Activated T-cell treated with anti-CD3 and anti-CD28 coated beads for 4 hours (primary cell): ENCODE measurements at places on chromosomes 2 and 18.

DNA sequence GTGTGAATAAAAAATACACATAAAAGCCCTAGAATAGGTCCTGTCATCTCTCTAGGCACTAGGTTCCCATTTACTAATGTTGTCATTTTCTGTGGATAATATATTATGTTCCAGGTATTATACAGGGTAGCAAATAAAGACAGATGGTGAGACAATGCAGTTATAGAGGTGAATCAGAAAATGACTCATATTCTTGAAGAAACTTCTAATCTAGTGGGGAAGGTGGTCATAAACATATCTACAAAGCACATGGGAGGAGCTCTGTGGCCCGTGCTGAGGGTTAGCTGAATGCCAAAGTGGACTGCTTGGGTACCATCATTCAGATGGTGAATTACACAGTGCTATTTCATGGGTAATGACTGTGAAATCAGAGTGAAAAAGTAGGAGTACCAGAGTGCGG, 700.9 kb downstream of the ERBB4 start:
- no peak for DNase-seq

- no peak for DNase-seq
Observed at GRCh38 chr2:109450574-109451273, 163.0 kb downstream of the SEPTIN10 start.

- DNase-seq, result no peak
Observed at GRCh38 chr2:68231061-68231372, 21.3 kb downstream of the PPP3R1 start.

DNA sequence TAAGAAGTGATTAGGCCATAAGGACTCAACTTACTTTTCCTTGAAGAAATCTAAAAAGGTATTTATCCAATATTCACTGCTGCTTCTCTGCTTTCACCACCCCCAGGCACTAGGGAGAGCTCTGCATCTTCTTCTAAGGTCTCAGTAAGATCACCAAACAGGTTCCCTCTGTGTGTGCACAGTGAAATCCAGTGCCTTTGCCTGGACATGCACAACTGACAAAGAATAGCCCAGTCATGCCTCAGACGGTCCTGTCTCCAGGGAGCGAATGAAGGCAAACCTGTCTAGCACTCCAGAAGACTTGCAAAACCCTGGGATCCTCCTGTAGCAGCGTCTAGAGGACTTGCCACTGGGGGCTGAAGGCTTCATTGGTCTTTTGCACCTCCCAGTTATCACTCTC, 344.5 kb upstream of the LRATD1 start:
- DNase-seq, result no peak

DNA sequence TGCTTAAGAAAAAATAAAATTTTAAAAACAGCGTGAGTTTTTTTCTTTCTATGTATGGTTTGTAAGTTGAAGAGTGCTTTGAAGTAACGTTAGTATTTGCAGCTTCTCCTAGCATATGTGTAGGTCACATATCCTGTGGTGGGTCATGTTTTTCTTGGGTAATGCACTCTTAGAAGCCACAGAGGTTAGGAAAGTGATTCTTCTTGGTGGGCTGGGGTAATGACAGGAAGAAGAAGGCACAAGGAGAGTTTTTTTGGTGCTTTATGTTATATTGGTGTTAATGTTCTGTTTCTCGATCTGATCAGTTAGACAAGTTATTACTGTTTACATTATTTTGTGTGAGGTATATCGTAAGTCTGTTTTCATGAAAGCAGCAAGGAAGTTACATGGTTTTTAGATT, 109.0 kb downstream of the ICA1L start:
- no peak for DNase-seq

DNA sequence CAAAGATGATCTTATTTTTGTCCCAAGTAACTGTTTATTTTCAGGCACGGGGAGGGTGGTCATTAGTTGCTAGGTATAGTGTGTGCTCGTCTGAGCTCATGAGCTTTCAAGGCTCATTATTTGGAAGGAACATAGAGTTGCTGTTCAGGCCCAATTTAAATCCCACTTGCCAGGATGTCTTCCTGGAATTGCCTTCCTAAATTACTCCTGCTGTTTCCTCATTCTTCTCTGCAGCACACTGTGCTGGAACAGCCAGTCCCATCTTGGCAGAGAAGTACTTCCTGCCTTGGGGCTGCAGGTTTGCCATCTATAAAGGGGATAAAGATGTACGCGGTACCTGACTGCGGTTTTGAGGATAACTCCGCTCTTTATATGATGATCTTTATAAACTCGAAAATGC, 37.3 kb downstream of the GREB1 start:
- DNase-seq, result no peak

- no peak for DNase-seq
Observed at GRCh38 chr2:84393829-84394228, 65.3 kb downstream of the SUCLG1 start.
